ENCODE measurements at places on chromosomes 2 and 18.
A peak's percentile ranks its signal among the peaks of the same experiment; 100 is the strongest.

DNA sequence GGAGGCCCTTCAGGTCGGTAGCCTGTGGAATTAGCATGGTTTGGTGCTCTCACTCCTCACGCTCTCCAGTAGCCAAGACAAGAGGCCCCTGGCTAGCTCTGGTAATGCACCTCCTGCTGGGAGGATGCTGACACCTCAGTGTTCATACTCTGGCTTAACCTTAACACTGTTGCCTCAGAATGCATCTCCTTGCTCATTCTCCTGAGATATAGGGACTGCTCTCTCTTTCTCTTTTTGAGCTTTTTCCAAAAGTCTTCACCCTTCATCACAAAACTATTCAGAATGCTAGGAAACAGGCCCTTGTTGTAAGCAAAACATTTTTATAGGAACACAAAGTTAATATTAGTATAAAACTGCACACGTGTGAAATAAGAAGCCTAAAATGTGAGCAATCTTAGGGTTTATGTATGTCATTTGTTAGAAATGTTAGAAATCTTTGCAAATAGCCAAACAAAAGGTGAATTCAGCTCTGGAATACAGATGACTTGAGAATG is 17.3 kb upstream of the IMPA2 start:
- no peak for DNase-seq

- DNase-seq, result no peak
Observed at GRCh38 chr2:134408386-134408785, 154.5 kb downstream of the MGAT5 start.

GRCh38 chr2:69209482-69209881 is 177.5 kb downstream of the GFPT1 start:
- DNase-seq, result no peak

GRCh38 chr2:216283038-216283900 is 89.0 kb downstream of the MARCHF4 start:
- DNase-seq, result no peak

- DNase-seq, result no peak
Observed at GRCh38 chr2:105403783-105404698, 5.2 kb upstream of the FHL2 start.

DNA sequence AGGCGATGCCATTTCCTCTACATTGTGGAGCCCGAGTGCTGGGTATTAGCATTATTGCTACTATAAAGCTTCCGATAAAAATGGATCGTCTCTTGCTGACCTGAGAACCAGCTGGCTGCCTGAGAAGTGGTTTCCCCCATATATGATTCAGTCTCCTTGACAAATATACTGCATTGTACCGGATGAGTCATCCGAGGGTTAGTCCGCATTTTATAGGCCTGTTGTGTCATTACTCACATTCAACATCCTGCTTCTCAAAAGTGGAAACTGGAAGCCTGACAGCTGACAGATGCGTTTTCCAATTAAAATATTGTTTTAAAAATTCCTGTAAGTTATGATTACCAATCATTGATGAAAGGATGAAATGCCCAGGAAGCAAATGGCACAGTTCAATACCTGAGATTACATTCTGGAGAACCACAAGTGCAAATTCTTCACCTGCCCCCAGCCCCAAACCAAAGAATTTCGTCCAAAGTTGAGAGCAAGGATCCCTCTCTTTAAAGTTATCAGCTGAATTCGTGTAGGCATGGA is 65.7 kb downstream of the SPRED2 start:
- no peak for DNase-seq

- no peak for DNase-seq
Observed at GRCh38 chr2:31511376-31511775, 69.4 kb downstream of the SRD5A2 start.

DNA sequence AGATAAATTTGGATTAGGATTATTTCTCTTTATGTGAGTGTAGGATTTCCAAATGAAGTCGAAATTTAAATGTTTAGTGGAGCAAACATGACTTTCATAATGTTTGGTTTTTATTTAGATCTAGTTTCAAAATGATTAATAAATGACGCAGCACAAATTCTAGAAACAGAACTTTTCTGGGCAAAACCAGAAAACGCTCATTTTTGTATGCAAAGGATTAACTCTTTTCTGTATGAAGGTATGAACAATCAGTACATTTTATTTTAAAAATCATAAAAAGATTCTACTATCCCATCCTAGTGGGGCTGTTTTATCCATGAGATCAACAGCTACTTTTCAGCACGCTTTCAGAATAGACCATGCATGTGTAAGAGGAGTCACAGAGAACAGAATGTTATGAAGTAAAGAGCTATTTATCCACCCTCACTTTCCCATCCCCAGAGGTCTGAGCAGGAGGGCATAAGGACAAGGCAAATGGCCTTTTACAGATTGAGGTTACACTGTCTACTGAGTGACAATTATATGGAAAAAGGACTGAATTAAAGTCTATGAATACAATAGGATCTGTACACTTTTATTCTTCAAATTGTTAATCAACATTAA is 270.8 kb downstream of the ZEB2 start:
- DNase-seq, result no peak

DNA sequence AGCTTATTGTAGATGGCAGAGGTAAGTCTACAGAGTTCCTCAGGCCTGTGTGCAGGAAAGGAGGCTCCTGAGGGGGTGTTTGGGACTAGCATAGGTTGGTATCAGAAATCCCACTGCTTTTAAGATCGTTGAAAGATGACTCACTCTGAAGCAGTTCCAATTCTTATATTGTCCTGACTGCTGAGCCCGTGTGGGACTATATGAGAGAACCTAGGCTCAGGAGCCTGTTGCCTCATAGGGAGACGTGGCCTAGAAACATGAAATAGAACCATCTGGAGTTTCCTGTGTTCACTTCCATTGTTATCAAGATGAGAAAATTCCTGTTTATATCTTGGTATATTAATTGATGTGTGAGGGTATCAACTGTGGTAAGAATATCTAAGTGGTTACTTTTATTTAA is 5.7 kb downstream of the CCT7 start:
- no peak for DNase-seq

DNA sequence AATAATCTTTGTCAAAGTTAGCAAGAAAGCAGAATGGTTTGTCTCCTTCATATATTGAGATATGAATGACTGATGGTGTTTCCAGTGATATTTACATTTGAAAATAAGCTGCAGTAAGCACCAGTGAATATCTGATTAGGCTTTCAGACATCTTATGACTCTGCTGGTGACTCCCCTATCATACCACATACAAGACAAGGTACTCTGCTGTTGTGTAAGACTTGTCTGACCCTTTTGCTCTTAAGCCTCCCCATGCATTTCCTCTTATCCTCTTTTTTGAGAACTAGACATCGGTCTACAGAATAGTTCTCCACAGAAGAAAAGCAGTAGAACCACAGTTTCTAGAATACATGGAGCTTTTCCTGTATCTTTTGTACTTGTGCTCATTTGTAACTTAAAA is 9.3 kb downstream of the POLI start:
- DNase-seq, result no peak

DNA sequence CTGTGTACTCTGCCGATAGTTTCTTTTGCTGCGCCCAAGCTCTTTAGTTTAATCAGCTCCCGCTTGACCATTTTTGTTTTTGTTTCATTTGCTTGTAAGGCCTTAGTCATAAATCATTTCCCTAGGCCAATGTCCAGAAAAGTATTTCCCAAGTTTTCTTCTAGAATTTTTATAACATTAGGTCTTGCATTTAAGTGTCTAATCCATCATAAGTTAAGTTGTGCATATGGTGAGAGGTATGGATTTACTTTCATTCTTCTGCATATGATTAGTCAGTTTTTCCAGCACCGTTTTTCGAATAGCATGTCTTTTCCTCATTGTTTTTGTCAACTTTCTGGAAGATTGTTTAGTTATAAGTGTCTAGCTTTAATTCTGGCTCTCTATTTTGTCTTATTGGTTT is 484.8 kb upstream of the CNTNAP5 start:
- no peak for DNase-seq

- DNase-seq, result no peak
Observed at GRCh38 chr2:38466876-38467767, 90.0 kb upstream of the ATL2 start.

- no peak for DNase-seq
Observed at GRCh38 chr2:170161516-170162270, 16.3 kb upstream of the MYO3B start.

- no peak for DNase-seq
Observed at GRCh38 chr2:70947556-70948184, 12.0 kb downstream of the ATP6V1B1 start.

- no peak for DNase-seq
Observed at GRCh38 chr2:109594246-109594885, 19.4 kb downstream of the SEPTIN10 start.

DNA sequence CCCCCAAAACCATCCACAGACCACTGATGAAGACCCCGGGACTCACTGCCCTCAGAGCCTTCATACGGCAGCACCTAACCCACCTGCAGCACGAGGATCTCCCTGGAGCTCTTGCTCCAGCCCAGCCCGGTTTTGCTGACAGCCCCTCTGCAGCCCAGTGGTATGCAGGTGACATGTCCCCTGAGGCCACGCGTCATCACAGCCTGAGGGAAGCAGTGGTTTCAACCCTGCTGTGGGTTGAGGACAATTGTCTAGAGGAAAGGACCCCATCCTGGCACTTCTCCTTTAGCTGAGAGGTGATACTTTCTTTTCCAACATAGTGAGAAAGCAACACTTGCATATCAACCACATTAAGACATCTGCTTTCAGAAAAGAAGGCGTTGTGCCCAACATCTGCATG is 134.0 kb downstream of the SEPTIN10 start:
- no peak for DNase-seq

GRCh38 chr2:75994759-75995158 is 284.0 kb upstream of the GCFC2 start:
- no peak for DNase-seq

DNA sequence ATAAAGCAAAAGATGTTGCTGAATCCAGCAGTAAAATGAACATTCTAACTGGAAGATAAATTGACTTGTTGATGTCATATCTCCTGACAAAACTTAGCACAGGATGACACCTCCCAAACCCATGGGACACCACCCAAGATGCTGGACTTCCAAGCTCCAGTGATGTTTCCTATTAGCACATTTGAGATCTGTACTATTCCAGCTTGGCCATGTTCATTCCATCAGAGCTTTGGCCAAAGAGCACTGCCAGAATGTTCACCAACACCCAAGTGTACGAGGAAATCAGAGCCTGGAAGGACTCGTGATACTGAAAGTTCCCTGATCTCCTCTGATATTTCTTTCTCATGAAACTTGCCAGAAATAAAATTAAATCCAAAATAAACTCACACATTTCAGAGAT is 44.7 kb downstream of the PID1 start:
- no peak for DNase-seq

GRCh38 chr2:54524226-54524991 is 68.3 kb downstream of the SPTBN1 start:
- DNase-seq, result peak; percentile 43

DNA sequence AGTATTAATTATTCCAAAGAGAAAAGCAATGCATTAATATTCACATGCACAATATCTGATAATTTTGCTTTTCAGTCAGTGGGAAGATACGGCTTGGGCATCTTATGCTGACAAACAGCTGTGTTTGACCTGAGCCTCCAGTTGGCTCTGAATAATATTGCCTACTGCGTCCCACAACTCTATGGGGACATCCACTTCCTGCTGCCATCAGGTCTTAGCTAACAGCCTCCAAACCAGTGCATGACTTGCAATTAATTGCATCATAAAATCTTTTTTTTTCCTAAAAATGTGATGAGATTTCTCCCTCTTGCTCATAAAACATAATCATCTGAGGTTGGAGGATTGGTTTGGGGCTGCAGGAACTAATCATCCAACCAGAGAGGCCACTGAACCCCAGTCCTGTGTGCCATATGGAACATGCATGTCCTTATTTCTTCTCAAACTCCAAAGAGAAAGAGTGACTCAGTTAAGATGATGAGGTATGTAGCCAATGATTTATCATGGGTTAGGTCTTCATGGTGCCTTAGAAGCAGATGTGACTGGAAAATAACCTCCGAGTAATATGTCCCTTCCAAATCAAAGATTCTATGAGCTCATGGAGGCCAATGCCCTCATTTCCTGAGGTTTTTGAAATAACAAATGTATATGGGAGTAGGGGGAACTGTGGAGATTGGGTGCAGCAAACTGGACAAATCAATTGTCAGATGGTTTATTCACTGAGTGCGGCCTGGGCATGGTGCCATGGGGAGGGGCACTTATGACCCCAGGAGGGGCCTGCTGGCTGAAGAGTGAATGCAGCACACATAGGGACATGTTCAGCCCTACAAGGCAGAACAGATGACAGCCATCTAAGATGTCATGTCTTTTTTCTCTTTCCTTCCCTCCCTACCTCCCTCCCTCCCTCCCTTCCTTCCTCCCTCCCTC is 39.4 kb downstream of the EDAR start:
- DNase-seq, result no peak

DNA sequence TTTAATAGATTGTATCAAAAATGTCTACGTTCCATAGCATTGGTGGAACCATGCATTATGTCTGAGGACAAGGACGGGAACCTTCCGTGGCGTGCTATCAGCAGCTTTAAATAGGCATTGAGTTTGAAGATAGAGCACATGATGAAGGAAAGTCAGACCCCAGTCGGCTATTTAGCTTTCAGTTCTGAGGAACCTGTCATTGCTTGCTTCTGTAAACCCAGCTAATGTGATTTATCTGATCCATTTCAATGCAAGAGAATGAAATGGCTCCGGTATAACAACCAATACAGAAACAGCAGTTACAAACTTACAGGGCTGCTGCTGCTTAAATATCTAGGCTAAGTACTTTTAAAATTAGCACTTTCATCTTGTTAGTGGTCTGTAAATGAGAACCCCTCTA is 503.3 kb downstream of the RNF144A start:
- DNase-seq, result no peak

DNA sequence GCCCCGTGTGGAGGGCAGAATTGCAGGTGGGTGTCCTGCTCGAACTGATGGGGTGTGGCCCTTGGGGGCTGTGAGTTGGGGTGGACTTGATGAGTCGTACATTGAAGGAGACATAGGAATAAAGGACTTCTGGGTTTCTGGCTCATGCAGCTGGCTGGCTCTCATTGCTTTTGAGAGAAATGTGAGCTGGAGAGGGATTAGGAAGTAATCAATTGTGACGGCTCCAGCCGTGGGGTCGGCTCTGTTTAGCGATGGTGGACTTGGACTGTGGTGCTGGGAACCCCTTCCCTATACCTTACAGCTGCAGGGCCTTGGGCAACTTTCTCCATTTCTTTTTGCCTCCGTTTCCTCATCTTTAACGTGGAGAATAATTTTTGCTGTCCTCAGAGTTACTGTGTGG is 9.2 kb downstream of the IMPA2 start:
- DNase-seq, result no peak

DNA sequence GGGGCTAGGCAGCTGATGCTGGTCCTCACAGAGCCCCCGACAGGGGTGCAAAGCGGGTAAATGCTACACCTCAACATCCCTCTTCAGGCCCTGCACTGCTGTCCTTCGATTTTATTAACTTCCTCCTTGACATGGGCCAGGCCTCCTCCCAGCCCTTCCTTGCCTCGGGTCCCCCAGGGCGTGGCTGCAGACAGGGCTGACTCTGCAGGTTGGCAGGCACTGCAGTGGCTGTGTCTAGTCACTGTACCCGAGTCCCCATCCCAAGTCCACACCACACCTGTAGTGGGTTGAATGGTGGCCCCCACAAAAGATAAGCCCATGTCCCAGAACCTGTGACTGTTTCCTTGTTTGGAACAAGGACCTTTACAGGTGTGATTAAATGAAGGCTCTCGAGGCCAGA is 140.2 kb downstream of the TWIST2 start:
- no peak for DNase-seq

- no peak for DNase-seq
Observed at GRCh38 chr18:30618567-30618966, 424.0 kb downstream of the DSC3 start.

Measured in NCI-H187 treated with DMSO at 0.1 percent for 48 hours (cell line).